ENCODE measurements at places on chromosomes 3 and 15.

GRCh38 chr3:8746780-8747345, 13.3 kb downstream of the CAV3 start:
- DNase-seq, result no peak

DNA sequence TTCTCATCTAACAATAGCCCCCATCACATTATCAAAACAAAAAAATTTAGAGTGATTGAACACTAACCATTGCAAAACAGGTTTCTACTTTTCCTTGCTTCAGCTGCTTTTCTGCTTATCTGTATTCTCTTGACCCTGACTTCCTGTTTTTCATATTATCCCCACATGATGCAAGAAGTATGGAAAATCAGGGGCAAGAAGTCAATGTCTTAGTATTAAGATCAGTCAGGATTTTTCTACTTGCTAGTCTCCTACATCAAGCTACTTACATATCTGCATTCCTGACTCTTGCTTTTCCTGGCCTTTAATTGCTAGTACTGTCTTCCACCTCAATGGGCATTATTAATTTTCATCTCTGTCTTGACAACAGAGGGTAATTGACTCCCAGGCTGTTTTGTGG, 300.2 kb downstream of the OTOL1 start:
- no peak for DNase-seq

DNA sequence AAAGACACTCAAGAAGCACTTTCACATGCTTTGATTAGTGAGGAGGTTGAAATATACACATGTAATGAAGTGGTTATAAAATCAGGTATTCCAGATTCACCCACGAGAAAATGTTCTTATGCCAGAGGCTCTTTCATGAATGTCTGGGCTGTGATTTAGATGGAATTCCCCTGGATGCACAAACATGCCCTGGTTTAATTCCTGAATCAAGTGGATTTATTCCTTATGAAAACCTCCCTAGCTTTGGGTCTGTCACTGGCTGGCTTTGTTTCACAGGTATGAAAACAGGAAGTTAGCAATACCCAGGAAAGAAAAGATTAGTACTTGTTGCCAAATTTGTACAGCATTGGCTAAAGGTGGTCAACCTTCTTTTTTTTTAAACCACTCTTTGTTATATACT, 1123.0 kb downstream of the ROBO1 start:
- DNase-seq, result no peak

- no peak for DNase-seq
Observed at GRCh38 chr3:186589856-186590579, 19.5 kb downstream of the DNAJB11 start.

GRCh38 chr3:72245183-72245811, 460.3 kb upstream of the PROK2 start:
- DNase-seq, result no peak

GRCh38 chr3:20323307-20323927, 137.4 kb upstream of the SGO1 start:
- peak; percentile 45 for DNase-seq

GRCh38 chr15:27690290-27690689, 408.8 kb downstream of the OCA2 start:
- DNase-seq, result peak; percentile 72

DNA sequence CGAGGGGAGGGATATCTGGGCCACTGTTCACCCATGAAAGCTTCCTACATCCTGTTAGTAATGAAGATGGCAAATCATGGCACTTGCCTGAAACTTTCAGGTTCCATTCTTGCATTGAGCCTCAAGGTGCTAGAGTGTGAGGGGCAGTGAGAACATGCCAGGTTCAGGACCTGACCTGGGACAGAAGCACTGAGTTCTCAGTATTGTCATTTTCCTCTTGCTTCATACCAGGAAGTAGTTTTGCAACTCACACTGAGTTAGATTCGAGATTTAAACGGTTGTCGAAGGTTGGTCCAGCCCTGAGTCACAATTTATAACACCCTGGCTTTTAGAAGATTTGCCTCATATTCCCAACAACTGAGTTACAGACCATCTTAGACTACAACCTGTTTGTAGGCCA, 11.8 kb upstream of the MEIS2 start:
- no peak for DNase-seq

- no peak for DNase-seq
Observed at GRCh38 chr15:71648095-71648494, 162.3 kb upstream of the NR2E3 start.

DNA sequence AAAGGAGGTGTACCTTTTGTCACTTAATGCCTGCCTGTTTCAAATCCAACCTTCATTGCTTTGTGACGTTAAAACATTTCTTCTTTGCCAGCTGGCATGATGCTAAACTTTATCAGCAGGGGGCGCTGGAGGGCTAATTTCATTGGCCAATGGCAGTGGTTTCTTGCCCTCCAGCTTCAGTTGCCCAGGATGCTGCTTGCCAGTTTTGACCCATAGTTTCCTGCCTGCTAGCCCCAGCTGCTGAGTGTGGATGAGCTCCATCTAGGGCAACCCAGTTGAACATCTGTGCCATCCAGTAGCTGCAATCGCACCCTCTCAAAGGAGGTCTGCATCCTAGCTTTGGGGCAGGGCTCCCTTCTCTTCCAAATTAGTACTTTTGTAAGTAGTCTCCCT, 22.1 kb downstream of the ACKR2 start:
- DNase-seq, result peak; percentile 94

GRCh38 chr3:148551767-148552260, 145.9 kb upstream of the AGTR1 start:
- no peak for DNase-seq

GRCh38 chr3:5144316-5144994, 22.4 kb downstream of the ARL8B start:
- DNase-seq, result no peak

- no peak for DNase-seq
Observed at GRCh38 chr3:188233320-188233719, 79.4 kb downstream of the LPP start.

Measured in endodermal cell (in vitro differentiated cells).